ENCODE measurements at places on chromosomes 11 and 22.

- H3K4me3 ChIP-seq = no peak overlapping the region
- peak; percentile 58 for DNase-seq
- H3K4me1 ChIP-seq = peaks cover 17% of the 10 kb centered on the region
- H3K36me3 ChIP-seq = no peaks in the 10 kb centered on the region
- no peaks in the 10 kb centered on the region for H3K27me3 ChIP-seq
Measured at GRCh38 chr11:75474878-75475766, 42.1 kb upstream of the KLHL35 start.

- peaks cover 66% of the 10 kb centered on the region for H3K36me3 ChIP-seq
- H3K27me3 ChIP-seq = no peaks in the 10 kb centered on the region
- H3K4me1 ChIP-seq = peaks cover 71% of the 10 kb centered on the region
- H3K4me3 ChIP-seq = no peak overlapping the region
Measured at GRCh38 chr11:3830730-3831129, 10.0 kb downstream of the RHOG start.

- H3K27me3 ChIP-seq = no peaks in the 10 kb centered on the region
- peak within 1 kb of the TSS; percentile 35 for H3K4me3 ChIP-seq
- H3K27ac ChIP-seq = peak within 1 kb of the TSS; percentile 29
- no peak for DNase-seq
- peaks cover 14% of the 10 kb centered on the region for H3K4me1 ChIP-seq
- H3K36me3 ChIP-seq = peaks cover 13% of the 10 kb centered on the region
Measured at GRCh38 chr11:65595543-65596281, at the start of gene KCNK7. Gene KCNK7, minus strand, starts transcription at chr11:65595800. Its CDS starts 28 bp downstream, at chr11:65595772.

GRCh38 chr11:113045146-113045545 lies 83.9 kb downstream of the NCAM1 start:
- no peak overlapping the region for H3K27ac ChIP-seq
- no peak for DNase-seq
- no peaks in the 10 kb centered on the region for H3K27me3 ChIP-seq
- H3K4me1 ChIP-seq = no peaks in the 10 kb centered on the region
- no peaks in the 10 kb centered on the region for H3K36me3 ChIP-seq
- no peak overlapping the region for H3K4me3 ChIP-seq

- peak; percentile 17 for DNase-seq
- peaks cover 26% of the 10 kb centered on the region for H3K4me1 ChIP-seq
- H3K4me3 ChIP-seq = peak overlapping the region; percentile 83
- H3K36me3 ChIP-seq = peaks cover 3% of the 10 kb centered on the region
- H3K27ac ChIP-seq = no peak overlapping the region
- H3K27me3 ChIP-seq = peaks cover 88% of the 10 kb centered on the region
Measured at GRCh38 chr11:107591378-107592230, 657 bp downstream of the ELMOD1 start.

DNA sequence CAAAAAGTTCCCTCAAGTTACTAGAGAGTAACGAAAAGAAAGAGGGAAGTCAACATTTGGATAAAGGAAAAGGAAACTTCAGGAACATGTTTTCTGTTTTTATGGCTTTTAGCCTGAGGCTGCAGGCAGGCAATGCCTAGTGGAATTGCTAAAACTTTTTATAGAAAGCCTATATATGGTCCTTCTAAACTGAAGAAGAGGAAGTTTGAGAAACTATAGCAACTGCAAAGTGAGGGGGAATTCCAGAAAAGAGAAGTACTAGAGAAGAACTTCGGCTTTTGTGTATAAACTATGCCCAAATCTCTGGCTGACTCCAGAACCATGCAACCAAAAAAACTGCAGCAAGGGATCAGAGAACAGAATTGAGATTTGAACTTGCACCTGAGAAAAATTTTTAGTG lies 74.3 kb upstream of the ARHGAP42 start:
- H3K27me3 ChIP-seq = peaks cover 2% of the 10 kb centered on the region
- H3K4me3 ChIP-seq = no peak overlapping the region

GRCh38 chr11:122360875-122361274 lies 244.9 kb upstream of the BLID start:
- no peak overlapping the region for H3K27ac ChIP-seq
- H3K27me3 ChIP-seq = no peaks in the 10 kb centered on the region
- no peak overlapping the region for H3K4me3 ChIP-seq

- H3K27ac ChIP-seq = no peak overlapping the region
- no peak overlapping the region for H3K4me3 ChIP-seq
- no peaks in the 10 kb centered on the region for H3K27me3 ChIP-seq
- H3K4me1 ChIP-seq = no peaks in the 10 kb centered on the region
- no peak for DNase-seq
Measured at GRCh38 chr11:16394947-16395346, 38.6 kb upstream of the SOX6 start.

DNA sequence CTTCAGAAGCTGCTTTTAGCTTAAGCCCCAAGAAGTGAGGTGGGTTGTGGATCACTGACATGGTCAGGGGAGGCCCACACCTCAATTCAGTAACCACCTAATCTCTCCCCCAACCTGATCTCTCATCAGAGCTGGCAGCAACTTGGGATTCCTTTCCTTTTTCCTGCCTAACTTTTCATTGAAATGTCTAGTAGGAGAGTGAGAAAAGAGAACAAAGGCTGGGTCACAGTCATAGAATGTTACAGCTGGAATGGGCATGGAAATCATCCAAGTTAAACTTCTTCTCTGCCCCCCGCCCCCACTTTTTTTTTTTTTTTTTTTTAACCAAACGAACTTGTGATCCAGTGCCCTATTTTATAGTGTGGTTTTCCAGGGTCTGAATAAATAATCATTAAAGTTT lies 91.8 kb downstream of the RNF169 start:
- DNase-seq = no peak
- no peaks in the 10 kb centered on the region for H3K27me3 ChIP-seq
- peaks cover 4% of the 10 kb centered on the region for H3K4me1 ChIP-seq
- H3K36me3 ChIP-seq = peaks cover 35% of the 10 kb centered on the region
- H3K27ac ChIP-seq = no peak overlapping the region

- no peak overlapping the region for H3K4me3 ChIP-seq
- no peaks in the 10 kb centered on the region for H3K27me3 ChIP-seq
- no peak for DNase-seq
- no peak overlapping the region for H3K27ac ChIP-seq
- H3K36me3 ChIP-seq = peaks cover 2% of the 10 kb centered on the region
- peaks cover 51% of the 10 kb centered on the region for H3K4me1 ChIP-seq
Measured at GRCh38 chr22:40631925-40632324, 4.6 kb downstream of the MRTFA start.

DNA sequence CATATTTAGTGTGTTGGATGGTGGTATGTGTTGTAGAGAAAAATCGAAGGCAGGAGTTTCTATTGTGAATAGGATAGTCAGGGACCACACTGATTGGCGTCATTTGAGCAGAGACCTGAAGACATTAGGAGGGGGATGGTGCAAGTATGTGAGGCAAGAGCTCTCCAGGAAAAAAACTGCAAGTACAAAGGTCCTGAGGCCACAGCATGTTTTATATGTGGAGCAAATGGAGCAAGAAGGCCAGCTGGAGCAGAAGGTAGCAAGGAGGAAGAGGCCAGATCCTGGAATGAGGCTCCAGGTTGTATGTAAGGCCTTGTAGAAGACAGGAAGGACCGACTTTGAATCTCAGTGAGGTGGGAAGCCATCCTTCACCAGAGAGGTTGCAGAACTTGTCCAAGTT lies 14.2 kb upstream of the MICALL1 start:
- H3K27me3 ChIP-seq = no peaks in the 10 kb centered on the region
- peaks cover 23% of the 10 kb centered on the region for H3K36me3 ChIP-seq
- H3K27ac ChIP-seq = no peak overlapping the region
- no peak for DNase-seq

GRCh38 chr11:93904716-93905115 lies 54.3 kb upstream of the VSTM5 start:
- no peaks in the 10 kb centered on the region for H3K36me3 ChIP-seq
- no peak for DNase-seq
- no peaks in the 10 kb centered on the region for H3K4me1 ChIP-seq
- no peak overlapping the region for H3K27ac ChIP-seq
- peaks cover 5% of the 10 kb centered on the region for H3K27me3 ChIP-seq
- H3K4me3 ChIP-seq = no peak overlapping the region

GRCh38 chr11:7020183-7020917 lies at the start of the genes NLRP14 and ZNF214:
Gene NLRP14, plus strand, starts transcription at chr11:7020479. Its CDS starts 18,108 bp downstream, at chr11:7038587.
Gene ZNF214, minus strand, starts transcription at chr11:7020346. Its CDS starts 17,511 bp downstream, at chr11:7002835.
- no peaks in the 10 kb centered on the region for H3K36me3 ChIP-seq
- DNase-seq = no peak
- H3K27me3 ChIP-seq = peaks cover 25% of the 10 kb centered on the region
- peak within 1 kb of the TSS; percentile 31 for H3K4me3 ChIP-seq

- no peak overlapping the region for H3K4me3 ChIP-seq
- no peaks in the 10 kb centered on the region for H3K4me1 ChIP-seq
- no peaks in the 10 kb centered on the region for H3K27me3 ChIP-seq
Measured at GRCh38 chr22:36737776-36738175, 34.2 kb upstream of the CACNG2 start.

- peak overlapping the region; percentile 74 for H3K4me3 ChIP-seq
- peaks cover 25% of the 10 kb centered on the region for H3K36me3 ChIP-seq
- H3K27me3 ChIP-seq = no peaks in the 10 kb centered on the region
- peak overlapping the region; percentile 80 for H3K27ac ChIP-seq
Measured at GRCh38 chr22:39915295-39915726, 14.4 kb downstream of the GRAP2 start.

DNA sequence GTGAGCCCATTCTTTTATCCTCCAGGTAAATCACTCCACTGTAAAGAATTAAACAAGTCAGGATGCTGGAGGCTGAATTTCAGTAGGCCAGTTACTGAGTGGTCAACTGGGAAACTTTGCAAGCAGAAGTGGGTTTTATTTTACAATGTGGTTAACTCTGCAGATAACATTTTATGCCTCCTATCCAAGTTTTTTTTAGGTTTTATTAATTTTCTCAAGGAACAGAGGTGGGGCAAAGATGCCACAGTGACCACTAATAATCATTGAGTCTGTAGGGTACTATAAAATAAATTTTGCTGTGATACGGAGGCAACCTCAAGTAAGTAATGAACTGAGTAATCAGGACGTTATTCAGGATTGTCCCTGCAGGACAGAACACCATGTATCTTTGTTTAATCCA lies 599.9 kb downstream of the METTL15 start:
- H3K36me3 ChIP-seq = no peaks in the 10 kb centered on the region
- H3K27ac ChIP-seq = no peak overlapping the region
- no peak overlapping the region for H3K4me3 ChIP-seq
- H3K4me1 ChIP-seq = no peaks in the 10 kb centered on the region

DNA sequence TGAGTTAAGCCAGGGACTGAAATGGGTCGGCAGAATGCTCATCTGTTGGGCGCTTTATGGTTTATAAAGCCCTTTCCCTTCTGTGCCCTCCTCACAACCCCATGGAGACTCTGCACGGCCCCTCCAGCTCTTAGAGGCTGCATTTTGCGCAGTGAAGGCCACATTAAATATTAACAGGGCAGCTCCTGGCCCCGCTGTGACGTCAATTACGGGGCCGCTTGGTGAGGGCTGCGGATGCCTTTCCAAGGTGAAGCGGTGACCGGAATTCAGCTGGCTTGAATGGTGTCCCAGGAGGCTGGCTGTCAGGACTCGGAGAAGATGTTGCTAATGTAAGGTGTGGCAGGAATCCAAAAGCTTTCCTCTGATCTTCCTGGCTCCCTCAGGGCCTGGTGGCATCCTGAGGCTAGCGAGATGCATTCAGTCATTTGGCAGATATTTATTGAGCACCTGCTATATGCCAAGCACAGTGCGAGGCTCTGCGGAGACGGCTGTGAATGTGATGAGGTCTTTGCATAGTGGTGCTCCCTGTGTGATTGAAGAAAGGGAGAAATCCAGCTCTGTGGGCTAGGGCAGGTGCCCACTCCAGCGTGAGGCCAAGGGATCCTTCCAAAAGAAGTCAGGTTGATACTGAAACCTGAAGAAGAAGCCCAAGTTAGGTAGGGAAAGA lies 10.4 kb upstream of the YWHAH start:
- H3K4me1 ChIP-seq = no peaks in the 10 kb centered on the region
- no peak for DNase-seq
- peaks cover 21% of the 10 kb centered on the region for H3K27me3 ChIP-seq
- H3K27ac ChIP-seq = no peak overlapping the region
- H3K36me3 ChIP-seq = no peaks in the 10 kb centered on the region
- H3K4me3 ChIP-seq = no peak overlapping the region

DNA sequence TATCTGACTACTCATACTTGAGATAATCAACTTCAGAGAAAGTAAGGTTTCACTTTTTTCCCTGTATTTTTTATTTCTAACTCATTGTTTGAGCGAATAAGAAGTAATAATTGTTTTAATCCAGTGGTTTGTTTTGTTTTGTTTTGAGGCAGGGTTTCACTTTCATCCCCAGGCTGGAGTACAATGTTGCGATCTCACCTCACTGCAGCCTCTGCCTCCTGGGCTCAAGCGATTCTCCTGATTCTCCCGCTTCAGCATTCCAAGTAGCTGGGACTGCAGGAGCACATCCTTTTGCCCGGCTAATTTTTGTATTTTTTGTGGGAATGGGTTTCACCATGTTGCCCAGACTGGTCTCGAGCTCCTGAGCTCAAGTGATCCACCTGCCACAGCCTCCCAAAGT lies 8.6 kb downstream of the GTF2H1 start:
- H3K27ac ChIP-seq = no peak overlapping the region
- H3K27me3 ChIP-seq = no peaks in the 10 kb centered on the region
- H3K36me3 ChIP-seq = peaks cover 49% of the 10 kb centered on the region
- DNase-seq = no peak
- H3K4me1 ChIP-seq = peaks cover 72% of the 10 kb centered on the region
- H3K4me3 ChIP-seq = peak overlapping the region; percentile 49
